Activated naive CD8-positive, alpha-beta T cell treated with anti-CD3 and anti-CD28 coated beads, Interleukin-2, amount 50 U/mL, for 16 hours (primary cell): ENCODE measurements at places on chromosomes 4 and X.

- DNase-seq: no peak
Measured at GRCh38 chr4:120704538-120704937, 218.0 kb downstream of the PRDM5 start.

DNA sequence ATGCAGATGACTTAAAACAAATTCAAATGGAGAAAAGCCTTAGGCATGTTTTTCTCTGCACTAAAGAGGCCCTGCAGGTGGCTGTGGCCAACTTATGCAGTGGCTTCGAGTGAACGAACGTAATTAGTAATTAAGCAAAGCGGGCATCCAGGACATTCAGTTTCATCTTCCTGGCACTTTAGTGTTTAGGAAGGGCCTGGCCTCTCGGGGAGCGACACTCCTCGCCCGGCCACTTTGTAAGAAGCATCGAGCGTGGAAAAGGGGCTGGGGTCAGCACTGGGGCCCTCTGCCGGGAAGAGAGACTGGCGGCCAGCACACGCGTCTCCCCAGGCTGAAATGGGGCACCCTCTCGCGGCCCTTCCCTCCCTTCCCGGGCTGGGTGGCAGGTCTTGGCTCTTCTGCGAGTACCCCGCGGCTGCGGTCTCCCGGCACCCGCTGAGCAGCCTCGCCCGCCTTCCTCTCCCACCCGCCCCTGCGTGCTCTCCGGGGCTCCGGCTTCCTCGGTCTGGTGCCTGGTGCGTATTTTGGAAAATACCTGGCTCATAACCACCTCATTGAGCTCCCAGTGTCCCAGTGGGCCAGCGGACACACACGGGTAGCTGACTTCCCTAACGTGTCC, 677 bp upstream of the CYP4V2 start:
- no peak for DNase-seq

DNA sequence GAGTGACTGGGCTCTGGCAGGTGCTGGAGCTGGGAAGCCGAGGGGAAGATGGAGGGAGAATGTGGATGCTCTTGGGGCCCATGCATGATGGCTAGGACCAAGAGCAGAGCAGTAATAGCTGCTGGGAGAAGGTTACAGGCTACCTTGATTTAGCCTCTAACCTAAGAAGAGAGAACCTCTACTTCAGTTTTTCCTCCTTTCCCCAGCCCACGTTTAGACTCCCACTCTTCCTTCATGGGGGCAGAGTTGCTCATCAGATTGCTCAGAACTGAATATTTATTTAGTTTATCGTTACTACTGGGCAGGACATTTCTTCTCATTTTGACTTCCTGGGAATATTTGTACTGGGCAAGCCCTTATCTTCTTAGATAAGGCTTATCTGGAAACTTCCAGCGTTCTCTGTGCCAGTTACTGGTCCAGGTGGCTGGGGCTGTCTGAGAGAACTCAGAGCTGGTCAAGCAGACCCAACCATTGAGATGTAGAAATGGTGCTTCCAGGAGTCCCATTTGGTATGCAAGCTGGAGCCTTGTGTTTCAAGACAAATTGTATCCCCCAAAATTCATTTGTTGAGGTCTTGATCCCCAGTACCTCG, 442.9 kb upstream of the BOD1L1 start:
- no peak for DNase-seq

DNA sequence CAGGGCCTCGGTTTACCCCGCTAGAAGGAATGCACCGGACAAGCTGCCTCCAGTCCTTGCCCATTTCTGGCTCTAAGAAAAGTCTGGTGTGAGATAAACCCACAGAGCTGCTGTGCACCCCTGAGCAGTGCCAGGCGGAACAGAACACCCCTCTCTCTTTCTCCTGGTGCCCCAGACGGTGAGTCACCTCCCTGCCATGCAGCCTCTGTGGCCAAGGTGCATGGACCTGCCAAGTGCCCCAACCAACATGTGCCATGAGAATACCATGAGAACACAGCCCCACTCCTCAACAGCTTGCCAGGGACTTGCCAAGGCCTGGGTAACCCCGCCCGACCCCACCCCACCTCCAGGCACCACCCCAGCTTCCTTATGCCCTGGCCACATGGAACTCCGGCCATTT, 47.7 kb upstream of the MAN2B2 start:
- no peak for DNase-seq

DNA sequence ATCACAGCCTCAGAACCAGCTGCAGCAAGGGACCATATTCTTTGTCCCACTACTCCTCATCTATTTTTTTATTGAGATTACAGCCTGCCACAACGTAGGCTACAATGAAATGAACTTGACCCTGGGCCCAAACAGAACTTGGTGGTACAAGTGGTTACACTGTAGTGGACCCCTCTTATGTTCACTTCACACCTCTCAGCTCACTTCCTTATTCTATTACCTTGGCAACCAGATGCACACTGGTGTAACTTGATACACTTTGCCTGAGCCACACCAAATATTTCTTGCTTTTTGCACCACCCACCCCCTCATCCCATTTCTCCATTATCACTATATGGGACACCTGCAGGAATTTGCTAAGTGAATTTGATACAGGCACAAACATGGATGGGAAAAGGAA, 105.8 kb downstream of the CXCL13 start:
- no peak for DNase-seq

DNA sequence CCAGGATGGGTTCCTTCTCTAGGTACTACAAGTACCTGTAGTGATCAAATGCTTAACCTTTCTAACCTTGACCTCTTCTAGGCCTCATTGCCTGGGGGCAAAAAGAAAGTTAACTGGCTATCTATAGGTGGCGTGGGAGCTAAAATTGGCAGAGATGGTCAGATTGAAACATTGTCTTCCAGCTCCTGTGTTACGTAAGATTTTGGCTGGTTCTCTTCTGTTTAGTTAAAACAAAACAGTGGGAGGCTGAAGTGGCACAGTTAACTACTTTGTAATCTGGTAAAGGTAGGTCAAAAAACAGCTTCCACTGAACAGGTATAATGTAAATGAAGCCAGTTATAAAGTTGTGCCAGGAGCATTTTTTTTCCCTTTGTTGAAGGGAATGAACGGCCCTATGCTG, 115.2 kb downstream of the MBNL3 start:
- no peak for DNase-seq

GRCh38 chrX:23435108-23435507, 100.5 kb downstream of the PTCHD1 start:
- DNase-seq: no peak

GRCh38 chr4:136829280-136829679, 703.0 kb downstream of the PCDH18 start:
- no peak for DNase-seq

DNA sequence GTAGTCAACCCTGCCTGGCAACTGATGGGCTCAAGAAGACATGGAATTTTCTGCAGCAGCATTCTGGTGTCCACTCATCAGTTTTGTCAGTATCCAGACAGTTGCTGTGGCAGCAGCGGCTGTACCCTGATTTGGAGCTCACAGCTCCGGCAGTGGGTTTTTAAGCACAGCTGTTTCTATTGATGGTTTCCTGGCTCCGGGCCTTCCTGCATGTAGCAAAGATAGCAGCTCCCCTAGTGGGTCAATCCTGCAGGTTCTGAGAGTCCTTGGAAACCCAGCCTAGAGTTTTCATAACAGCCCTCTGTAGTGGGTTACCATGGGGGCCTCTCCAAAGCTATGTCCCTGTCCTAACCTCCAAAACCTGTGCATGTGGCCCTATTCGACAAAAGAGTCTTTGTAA, 84.0 kb upstream of the ATP6AP2 start:
- DNase-seq: no peak

DNA sequence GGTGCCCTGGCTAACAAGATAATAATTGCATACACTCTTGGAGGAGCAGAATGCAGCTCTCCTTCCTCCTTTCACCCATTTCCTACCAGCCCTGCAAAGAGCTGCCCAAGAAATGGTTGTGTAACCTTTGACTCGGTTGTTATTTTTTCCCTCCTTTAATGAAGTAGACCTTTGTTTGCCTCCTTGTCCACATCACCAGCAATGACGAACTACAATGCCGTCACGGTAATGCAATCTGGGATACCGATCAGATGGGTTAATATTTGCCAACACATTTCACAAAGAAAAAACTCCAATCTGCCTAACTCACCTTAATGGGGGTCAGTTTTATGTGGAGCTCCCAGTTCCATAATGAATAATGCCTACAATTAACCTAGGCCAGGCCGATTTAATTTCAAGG, 32.0 kb downstream of the GPRIN3 start:
- DNase-seq: no peak
